ENCODE measurements at places on chromosomes 11 and 22. TPM values are rescaled to one million over a fixed set of nuclear protein-coding genes. Genes with fewer than 3 reads are reported as not detected.

DNA sequence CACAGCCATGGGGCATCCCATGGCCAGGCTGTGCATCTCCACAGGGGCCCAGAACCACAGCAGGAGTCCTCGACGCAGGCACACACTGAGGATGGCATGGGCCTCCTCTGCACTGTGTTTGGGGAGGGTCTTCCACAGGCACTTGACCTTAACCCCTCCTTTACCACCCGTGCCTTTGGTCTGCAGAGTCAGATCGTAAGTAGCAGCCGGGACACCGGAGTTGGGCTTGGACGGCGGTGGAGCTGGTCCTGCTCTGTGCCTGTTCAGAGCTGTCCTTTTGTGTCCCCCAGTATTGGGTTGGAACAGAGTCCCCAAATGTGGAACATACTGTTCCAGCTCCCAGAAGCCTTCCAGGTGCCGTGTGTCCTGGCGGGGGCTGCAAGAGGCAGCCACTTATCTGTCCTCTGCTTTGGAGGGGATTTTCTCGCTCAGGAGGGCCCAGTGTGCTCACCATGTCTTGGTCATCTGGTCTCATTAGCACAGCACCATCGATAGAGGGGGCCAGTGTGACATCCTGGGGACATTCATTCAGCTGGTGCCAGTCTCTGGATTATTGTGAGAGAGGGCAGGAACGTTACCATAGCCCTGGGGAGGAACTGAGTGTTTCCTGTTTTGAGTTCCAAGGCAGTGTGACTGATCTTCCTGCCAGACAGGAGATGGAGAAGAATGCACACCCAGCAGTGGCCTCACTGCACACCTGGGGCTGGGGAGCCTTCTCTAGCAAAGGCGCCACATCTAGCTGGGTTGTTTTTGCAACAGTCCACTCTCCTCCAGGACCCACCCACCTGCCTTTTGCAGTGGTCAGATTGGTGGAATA, 12.4 kb downstream of the CRELD2 start:
- no peaks in the 10 kb centered on the region for H3K27me3 ChIP-seq
- no peak overlapping the region for H3K4me3 ChIP-seq
- H3K4me1 ChIP-seq = peaks cover 33% of the 10 kb centered on the region

GRCh38 chr22:19975707-19976035, 34.1 kb upstream of the TXNRD2 start:
- H3K36me3 ChIP-seq = no peaks in the 10 kb centered on the region
- H3K4me1 ChIP-seq = peaks cover 30% of the 10 kb centered on the region
- H3K4me3 ChIP-seq = no peak overlapping the region
- no peaks in the 10 kb centered on the region for H3K27me3 ChIP-seq
- no peak for DNase-seq

DNA sequence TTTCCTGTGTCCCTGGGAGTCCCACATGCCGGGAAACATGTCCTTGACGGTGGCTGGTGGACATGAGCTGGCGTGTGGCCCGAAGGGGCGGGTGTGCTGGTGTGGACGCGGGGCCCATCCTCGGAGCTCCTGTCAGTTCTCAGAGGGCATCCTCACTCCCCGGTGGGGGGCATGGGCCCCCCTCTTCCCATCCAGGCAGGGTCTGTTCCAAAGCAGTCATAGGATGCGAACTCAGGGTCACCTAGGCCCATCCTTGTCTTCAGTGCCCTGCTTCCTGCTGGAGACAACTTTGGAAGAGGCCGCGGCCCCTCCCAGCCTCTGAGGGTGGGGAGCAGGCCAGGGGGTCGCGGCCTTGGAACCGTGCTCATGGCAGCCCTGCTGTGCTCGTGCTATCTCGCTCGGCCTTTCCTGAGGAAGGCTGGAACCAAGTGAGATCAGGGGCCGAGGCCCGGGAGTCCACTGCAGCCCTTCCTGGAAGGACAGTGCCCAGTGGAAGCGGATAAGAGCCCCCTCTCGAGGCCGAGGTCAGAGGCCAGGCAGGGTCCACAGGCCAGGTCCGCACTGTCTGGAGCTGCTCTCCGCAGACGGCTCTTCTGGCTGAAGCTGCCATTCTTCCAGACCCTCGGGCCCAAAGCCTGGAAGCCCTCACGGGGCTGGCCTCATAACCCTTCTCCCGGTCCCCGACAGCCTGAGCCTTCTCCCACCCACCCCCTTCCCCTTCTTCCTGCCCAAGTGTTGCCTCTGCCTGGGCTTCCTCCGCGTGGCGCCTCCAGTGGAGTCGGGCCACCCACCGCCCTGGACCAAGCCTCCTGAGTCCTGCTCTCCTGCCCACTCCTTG, 8.7 kb downstream of the GRK2 start:
- peaks cover 100% of the 10 kb centered on the region for H3K4me1 ChIP-seq
- peak overlapping the region; percentile 24 for H3K27ac ChIP-seq
- no peak overlapping the region for H3K4me3 ChIP-seq
- no peaks in the 10 kb centered on the region for H3K27me3 ChIP-seq

DNA sequence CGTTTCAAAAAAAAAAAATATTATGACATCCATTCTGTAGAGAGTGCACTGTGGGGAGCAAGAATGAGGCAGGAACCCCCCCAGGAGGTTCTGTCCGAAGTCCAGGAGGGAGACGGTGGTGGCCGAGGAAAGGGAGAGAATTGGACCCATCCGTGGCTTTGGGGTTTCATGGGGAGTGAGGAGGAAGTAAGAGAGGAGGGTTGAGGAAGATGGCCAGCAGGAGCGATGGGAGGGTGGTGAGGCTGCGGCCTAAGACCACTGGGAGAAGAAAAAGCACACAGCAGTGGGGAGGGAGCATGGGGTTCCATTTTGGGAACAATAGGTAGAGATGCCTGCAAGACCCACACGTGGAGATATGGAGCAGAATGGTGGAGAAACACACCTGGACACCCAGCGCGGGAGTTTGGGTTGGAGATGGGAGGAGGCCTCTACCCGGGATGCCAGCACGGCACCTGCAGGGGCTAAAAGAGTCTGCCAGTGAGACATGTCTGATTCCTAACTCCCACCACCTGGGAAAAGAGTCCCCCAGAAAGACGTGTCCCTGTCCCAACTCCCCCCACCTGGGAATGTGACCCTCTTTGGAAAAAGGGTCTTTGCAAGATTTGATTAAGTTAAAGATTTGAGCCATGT, 72.5 kb upstream of the SHANK2 start:
- H3K36me3 ChIP-seq = no peaks in the 10 kb centered on the region
- H3K4me3 ChIP-seq = no peak overlapping the region
- H3K4me1 ChIP-seq = no peaks in the 10 kb centered on the region
- H3K27me3 ChIP-seq = no peaks in the 10 kb centered on the region
- no peak for DNase-seq

DNA sequence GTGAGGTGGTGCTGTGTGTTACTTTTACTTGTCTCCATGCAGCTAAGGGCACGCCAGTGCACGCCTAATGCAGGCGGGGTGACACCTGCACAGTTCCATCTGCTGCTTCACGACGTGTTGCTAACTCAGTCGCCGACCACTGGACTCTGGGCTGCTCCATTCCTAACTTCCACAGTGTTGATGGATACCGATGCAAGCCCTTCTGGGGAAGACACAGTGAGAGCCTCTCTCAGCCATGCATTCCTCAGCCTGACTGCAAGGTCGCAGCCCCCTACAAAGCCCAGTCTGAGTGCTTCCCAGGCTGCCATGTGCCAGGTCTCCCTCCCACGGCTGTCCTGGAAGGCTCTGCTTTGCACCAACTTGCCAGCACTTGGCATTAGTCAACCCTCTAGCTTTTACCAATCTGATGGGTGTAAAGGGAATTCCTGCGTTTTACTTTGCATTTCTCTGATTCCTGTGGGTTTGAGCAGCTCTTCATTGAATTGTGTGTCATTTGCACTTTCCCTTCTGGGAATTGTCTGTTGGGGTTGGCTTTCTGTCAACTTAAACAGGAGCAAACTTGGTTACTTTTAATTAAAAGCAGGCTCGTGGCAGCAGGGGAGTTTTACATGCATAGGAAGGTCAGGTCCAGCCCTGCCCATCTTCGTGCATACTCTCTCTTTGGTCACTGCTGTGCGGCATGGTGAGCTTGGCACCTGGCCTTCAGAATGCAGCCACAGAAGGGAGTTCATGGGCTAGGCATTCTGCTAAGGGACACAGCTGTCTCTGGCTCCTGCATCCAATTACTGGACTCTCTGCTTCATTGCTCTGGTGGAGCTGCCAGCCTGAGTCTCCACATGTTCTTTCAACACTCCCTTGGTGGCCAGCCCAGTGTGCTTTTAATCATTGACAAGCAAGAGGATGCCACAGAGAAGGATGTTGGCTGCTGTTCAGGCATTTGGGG, 34.6 kb upstream of the SHANK2 start:
- no peaks in the 10 kb centered on the region for H3K36me3 ChIP-seq
- H3K27me3 ChIP-seq = no peaks in the 10 kb centered on the region
- no peak overlapping the region for H3K4me3 ChIP-seq
- no peak overlapping the region for H3K27ac ChIP-seq
- no peaks in the 10 kb centered on the region for H3K4me1 ChIP-seq

GRCh38 chr11:46570790-46571398, 22.9 kb downstream of the AMBRA1 start:
- no peak overlapping the region for H3K27ac ChIP-seq
- H3K4me3 ChIP-seq = no peak overlapping the region
- DNase-seq = no peak
- H3K4me1 ChIP-seq = peaks cover 8% of the 10 kb centered on the region

DNA sequence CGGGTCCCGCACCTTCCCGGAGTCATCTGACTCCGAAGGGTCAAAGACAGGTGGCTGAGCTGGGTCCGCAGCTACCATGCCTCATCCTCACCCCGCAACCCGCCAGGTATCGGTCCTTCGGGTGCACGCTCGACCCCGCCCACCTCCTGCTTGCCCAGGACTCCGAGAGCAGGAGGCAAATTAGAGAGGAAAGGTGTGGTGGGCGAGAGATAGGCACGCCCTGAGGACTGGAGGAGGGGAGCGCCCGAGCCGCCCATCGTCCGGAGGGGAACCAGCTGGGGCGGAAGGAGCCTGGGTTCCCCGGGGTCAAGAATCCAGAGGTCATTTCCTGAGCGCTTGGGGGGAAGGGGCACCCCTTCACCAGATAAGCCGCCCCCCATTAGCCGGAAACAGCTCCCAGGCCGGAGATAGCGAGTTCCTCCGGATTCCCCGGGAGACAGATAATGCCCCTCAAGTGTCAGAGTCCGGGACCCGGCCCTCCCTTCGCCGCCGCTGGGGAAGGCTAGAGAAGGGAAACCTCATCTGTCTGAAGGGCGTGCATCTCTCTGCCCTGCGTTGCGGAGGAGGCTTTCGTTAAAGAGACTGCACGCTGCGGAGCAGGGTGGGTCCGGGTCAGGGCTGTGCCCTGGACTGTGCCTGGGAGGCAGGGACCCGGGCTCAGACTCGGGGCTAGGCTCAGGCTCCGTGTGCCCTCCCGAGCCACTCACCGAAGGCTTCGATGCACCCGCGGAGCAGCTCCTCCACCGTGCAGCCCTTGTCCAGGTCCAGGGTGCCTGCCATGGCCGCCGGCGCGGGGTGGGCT, 1.7 kb downstream of the RASGRP2 start:
- peak overlapping the region; percentile 77 for H3K27ac ChIP-seq
- peaks cover 31% of the 10 kb centered on the region for H3K4me1 ChIP-seq
- H3K36me3 ChIP-seq = peaks cover 14% of the 10 kb centered on the region
- H3K27me3 ChIP-seq = no peaks in the 10 kb centered on the region

- peaks cover 33% of the 10 kb centered on the region for H3K36me3 ChIP-seq
- no peak for DNase-seq
- no peaks in the 10 kb centered on the region for H3K27me3 ChIP-seq
- H3K4me1 ChIP-seq = no peaks in the 10 kb centered on the region
Measured at GRCh38 chr11:111723595-111723994, 42.6 kb downstream of the PPP2R1B start.

GRCh38 chr22:20999350-21000206, 2.3 kb downstream of the THAP7 start:
- DNase-seq = no peak
- H3K36me3 ChIP-seq = peaks cover 22% of the 10 kb centered on the region
- peaks cover 32% of the 10 kb centered on the region for H3K4me1 ChIP-seq
- peak overlapping the region; percentile 65 for H3K4me3 ChIP-seq
- no peaks in the 10 kb centered on the region for H3K27me3 ChIP-seq
- H3K27ac ChIP-seq = peak overlapping the region; percentile 99

- H3K4me1 ChIP-seq = no peaks in the 10 kb centered on the region
- no peaks in the 10 kb centered on the region for H3K36me3 ChIP-seq
- H3K27ac ChIP-seq = no peak overlapping the region
- no peak for DNase-seq
Measured at GRCh38 chr11:70434813-70435278, 36.5 kb downstream of the CTTN start.

GRCh38 chr11:61446211-61446651, 16.3 kb downstream of the SDHAF2 start:
- peaks cover 40% of the 10 kb centered on the region for H3K36me3 ChIP-seq
- no peaks in the 10 kb centered on the region for H3K27me3 ChIP-seq
- H3K27ac ChIP-seq = no peak overlapping the region
- DNase-seq = peak; percentile 39

The UBQLNL gene
- not detected for total RNA-seq

The SYT13 gene
- not detected for total RNA-seq

The OR2D2 gene
- not detected for total RNA-seq

The ZNF74 gene
- total RNA-seq = 12.3 TPM

The GAL gene
- 2.0 TPM for total RNA-seq

The DNAJC24 gene
- 25.9 TPM for total RNA-seq
